ENCODE measurements at places on chromosomes 3 and 15.

- no peak for DNase-seq
These were observed 87.6 kb downstream of the BDH1 start for GRCh38 chr3:197468167-197468566.

- DNase-seq, result no peak
These were observed 12.6 kb downstream of the RAB6B start for GRCh38 chr3:133882986-133883586.

DNA sequence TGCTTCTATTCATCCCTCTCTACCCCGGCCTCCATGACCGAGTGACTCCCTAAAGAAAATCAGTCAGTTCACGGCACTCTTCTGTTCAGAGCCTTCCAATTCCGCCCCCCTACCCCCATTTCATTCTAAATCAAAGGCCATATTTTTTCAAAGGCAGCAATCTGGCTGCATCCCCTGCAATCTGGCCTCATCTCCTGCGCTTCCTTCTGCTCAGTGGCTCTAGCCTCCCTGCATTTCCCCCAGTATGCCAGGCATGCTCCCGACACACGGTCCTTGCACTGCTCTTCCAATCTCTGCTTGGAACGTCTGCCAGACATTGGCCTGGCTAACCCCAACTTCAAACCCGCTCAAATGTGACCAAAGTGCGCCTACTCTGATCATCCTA lies 67.7 kb downstream of the EXOG start:
- DNase-seq, result no peak

GRCh38 chr15:44661576-44661975 lies 1.9 kb downstream of the SPG11 start:
- DNase-seq, result no peak

DNA sequence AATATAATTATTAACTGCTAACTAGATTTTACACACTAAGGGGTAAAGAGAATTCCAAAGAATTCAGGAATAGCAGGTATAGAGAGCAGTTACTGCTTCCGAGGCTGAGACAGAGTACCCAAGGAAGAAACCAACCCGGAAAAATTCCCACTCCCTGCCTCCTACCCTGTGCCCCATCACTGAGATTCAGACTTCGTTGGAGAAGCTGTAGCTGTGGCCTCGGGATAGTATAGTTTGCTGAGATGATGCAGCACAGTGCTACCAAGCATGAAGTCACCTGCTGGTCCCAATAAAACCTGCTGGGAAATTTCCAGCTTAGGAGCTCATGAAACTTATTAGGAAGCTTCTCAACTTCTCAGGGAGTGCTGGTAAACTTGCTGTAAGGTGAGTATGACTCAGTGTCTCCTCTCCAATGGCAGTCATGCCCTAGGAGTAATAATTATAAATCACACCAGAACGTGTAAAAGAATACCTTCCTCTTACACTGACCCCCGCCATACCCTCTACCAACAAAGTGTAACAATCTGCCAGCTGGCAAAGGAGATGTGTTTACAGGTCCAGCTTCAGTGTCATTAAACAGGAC lies 215.2 kb upstream of the ROBO2 start:
- DNase-seq, result no peak

Measured in stimulated activated CD4-positive, alpha-beta T cell treated with anti-CD3 and anti-CD28 coated beads, Interleukin-4, amount 100 ng/mL, for 1 hour (primary cell).